ENCODE measurements at places on chromosomes 5 and 9. TPM values are rescaled to one million over a fixed set of nuclear protein-coding genes. Genes with fewer than 3 reads are reported as not detected.

The TAS2R1 gene
- total RNA-seq, result not detected

The LCN6 gene
- not detected for total RNA-seq

The SMIM33 gene
- total RNA-seq, result not detected

The RLN1 gene
- not detected for total RNA-seq

The LCP2 gene
- not detected for total RNA-seq

The ADGRV1 gene
- 0.42 TPM for total RNA-seq
